NCI-H1092 (cell line): ENCODE measurements at places on chromosomes 16 and 17.
A peak's percentile ranks its signal among the peaks of the same experiment; 100 is the strongest.

GRCh38 chr16:52055381-52055780 is 491.6 kb downstream of the TOX3 start:
- DNase-seq = no peak

- DNase-seq = no peak
These were observed 163.4 kb downstream of the SEC14L1 start for GRCh38 chr17:77304051-77304745.

DNA sequence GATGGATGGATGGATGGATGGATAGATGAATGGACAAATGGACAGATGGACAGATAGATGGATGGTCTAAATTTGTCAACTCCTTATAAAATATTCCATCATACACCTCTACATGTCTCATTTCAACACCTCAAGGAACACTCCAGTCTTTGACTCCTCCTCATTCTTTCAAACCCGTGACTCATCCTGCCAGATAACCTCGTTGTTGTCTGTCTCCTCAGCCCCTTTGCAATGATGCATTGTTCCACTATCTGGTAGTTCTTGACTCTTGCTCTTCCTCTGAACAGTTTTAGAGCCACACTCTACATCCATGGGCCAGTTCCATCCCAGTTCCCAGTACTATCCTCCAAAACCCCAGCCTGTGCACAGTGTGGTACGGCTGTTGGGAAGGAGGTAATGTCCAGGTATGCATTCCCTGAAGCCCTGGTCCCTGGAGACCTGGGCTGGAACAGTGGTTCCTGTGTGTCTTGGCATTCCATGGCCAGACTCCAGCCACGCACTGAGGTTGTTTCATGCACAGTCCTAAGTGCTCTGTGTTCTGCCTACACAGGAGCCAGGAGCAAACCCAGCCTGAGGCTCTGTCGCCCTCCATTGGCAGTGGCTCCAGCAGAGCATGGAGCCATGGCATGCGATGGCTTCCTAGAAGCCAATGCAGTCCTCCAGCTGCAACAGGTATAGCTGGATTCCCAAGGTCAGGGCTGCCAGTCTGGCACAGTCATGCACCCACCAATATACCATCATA is 105.7 kb downstream of the C17orf67 start:
- no peak for DNase-seq

DNA sequence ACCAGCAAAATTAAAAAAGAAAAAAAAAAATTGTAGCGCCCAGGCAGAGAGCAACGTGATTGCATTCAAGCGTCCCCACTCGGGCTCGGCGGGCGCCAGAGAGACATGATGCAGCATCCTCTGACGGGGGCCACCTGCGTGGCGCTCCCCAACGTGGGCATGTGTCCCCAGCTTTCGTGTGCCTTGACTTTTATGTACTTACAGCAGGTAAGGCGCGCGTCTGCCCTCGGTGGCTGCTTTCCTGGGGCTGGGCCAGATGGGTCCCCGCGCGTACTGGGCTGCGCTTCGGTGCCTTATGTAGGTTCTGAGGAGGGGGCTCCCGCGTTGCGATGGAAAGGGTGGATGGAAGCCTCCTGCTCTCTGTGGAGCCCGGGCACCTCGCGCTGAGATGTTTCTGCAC is 28.4 kb upstream of the RBFOX1 start:
- DNase-seq = no peak

- DNase-seq = no peak
These were observed 977.4 kb downstream of the KCNJ18 start for GRCh38 chr17:22669721-22670120.

- DNase-seq = no peak
These were observed 43.5 kb downstream of the BEAN1 start for GRCh38 chr16:66470556-66470955.

DNA sequence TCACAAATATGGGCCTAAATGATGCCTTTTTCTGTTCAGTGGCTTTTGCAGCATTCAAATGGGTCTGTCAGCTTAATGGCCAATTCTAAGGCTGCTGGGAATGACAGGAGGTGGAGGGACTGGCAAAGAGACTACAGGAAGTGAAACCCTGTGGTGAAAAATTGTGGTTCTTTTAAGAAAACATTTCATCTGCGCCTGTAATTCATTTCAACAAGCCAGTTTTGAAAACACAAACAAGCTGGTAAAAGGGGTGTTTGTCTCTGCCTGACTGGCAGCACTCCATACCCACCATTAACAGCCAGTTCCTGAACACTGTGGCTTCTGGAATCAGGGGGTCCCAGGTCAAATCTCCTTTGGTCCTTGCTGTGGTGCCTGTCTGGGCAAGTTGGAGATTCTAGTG is 3.6 kb upstream of the KDM8 start:
- DNase-seq = no peak

DNA sequence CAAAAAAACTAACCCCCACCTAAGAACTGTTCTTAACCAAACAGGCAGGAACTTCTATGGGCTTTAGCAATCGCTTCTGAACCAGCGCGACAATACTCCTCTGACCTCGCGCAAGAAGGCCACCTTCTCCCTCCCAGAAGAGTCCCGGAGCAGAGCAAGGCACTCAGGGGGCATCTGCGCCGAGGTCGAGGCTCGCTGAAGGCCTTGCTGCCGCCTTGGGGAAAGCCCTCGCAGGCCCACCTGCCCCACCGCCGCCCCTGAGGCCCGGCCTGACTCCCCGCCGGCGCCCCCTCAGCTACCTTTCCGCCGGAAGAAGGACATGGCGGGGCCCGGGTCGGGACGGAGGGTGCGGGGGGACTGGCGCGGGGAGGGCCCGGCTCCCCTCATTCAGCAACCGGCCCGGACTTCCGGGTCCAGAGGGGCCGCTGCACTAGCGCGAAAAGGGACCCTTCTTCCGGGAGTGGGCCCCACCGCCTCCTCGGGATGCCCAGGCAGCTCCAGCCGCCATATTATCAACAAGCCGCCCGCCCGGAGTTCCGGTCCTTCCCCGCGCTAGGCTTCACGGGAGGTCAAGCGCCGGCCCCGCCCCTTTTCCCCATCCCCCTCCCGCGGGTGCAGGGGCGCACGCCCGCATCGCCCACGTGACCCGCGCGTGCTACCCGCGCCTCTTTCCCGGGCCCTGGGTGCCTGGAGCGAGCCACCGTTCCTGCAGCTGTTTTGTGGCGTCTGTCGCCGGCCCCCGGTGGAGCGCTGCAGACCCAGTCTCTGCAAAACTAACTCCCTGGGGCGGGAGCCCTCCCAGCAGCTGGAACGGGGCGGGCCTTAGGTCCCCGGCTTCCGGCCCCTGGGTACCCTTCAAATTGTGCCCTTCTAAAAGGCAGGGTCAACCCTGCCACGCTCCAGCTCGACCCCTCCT is at the start of gene AKAP10:
AKAP10 (minus strand) TSS at position 536 of the 916 bp plus-strand sequence; CDS start at position 387, 149 bp downstream.
- DNase-seq = peak; percentile 66

GRCh38 chr17:29980261-29980660 is 38.8 kb downstream of the EFCAB5 start:
- DNase-seq = no peak

DNA sequence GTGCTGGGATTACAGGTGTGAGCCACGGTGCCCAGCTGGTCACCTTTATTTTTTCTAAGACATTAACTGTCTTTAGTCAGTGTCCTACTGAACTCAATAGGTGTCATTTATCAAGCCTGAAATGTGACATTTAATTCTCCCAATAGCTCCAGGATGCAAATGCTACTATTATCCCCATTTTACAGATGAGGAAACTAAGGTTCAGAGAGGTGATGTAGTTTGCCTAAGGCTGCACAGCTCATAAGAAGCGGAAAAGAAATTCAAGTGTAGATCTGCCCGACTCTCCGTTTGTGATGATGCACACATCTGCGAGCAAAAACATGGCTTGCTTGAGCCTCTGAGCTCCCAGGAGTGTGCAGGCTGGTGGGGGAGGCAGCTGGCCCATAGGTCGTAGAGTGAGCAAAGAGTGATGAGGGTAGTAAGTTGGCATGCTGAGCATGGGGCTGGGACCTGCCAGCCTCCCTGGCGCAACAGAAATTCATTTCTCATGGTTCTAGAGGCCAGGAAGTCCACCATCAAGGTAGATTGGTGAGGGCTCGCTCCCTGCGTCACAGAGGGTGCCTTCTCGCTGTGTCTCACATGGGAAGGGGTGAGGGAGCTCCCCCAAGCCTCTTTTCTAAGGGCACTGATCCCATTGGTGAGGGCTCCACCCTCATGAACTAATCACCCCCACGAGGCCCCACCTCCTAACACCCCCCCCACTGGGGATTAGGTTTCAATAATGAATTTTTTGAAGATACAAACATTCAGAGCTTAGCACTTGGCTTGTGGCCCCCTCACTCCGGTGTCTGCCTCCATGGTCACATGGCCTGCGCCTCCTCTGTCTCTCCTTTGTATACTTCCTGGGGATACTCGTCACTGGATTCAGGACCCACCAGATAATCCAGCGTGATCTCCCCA is 141.5 kb upstream of the PLCG2 start:
- no peak for DNase-seq
